ENCODE measurements at places on chromosomes 12 and 14.
A peak's percentile ranks its signal among the peaks of the same experiment; 100 is the strongest.

GRCh38 chr12:58847901-58848600 lies 72.3 kb downstream of the LRIG3 start:
- no peak for DNase-seq

DNA sequence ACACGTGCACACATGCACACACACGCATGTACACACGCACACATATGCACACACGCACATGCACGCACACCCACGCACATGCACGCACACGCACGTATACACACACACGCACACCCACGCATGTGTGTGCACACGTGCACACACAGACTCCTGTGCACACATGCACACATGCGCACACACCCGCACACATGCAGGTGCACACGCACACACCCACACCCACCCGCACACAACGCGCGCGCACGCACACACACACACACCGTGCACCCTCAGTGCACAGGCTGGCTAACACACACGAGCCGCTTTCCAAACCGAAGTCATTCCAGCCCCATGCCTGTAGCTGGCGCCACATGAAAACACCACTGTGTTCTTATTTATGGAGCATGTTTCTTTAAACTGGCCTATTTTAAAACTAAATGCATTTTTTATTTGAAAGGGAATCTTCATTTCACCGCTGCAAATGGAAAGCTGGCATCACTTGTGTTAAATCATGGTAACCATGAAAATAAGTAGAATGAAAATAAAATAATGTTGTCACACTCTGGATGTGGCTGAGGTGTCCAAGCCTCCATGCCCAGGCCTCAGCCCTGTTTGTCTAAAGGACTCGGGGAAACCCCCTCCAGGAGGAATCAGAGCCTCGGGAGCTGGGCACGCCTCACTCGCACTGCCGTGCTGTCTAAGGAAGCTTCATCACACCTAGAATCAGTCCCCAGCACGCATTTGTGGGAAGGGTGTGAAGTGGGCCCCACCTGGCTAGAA lies 45.1 kb downstream of the GALNT9 start:
- DNase-seq, result no peak

DNA sequence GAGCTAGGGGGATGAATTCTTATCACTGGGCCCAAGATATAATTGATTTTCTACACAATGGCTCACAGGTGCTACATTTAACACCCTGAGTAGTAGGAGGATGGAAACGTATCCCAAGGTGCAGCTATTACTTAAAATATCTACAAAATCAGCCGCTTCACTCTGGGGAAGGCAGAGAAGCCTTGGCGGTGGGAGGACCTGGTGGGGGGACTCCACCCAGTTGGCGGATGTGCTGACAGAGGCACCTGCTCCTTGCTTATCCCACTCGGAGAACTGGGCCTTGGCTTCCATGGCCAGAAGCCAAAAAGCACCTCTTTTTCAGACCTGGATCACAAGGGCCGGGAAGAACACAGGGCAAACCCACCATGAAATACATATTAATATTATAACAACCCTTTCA lies 106.3 kb downstream of the OTX2 start:
- DNase-seq, result no peak

DNA sequence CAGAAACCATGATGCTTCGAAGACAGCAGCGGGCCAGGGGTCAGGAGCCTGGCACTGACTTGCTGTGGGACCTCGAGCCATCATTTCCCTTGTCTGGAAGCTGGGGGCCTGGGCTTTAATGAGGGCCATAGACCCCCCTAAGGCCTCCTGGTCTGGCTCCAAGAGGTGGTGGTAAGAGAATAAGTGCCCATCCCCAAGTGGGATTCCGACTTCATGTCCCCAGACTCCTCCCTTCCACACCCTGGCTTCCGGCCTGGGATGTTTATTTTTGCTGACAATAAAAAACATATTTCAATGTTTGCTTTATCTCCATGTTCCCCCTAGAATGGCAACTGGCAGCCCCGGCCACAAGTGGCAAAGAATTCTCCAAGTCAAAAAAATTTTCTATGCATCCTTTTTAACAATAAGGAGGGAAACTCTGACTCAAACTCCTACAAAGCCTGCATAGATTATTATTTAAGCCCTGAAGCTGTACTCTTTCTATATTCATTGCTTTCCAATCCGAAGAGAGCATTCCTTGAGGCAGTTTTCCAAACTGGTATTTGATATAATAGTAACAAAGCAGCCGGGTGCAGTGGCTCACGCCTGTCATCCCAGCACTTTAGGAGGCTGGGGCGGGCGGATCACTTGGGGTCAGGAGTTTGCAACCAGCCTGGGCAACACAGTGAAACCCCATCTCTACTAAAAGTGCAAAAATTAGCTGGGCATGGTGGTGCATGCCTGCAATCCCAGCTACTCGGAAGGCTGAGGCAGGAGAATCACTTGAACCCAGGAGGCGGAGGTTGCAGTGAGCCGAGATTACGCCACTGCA lies 84.0 kb downstream of the ITPK1 start:
- no peak for DNase-seq

- DNase-seq, result no peak
Observed at GRCh38 chr12:85296362-85296761, 16.3 kb downstream of the ALX1 start.

- DNase-seq, result no peak
Observed at GRCh38 chr14:27409944-27410343, 812.1 kb upstream of the NOVA1 start.

DNA sequence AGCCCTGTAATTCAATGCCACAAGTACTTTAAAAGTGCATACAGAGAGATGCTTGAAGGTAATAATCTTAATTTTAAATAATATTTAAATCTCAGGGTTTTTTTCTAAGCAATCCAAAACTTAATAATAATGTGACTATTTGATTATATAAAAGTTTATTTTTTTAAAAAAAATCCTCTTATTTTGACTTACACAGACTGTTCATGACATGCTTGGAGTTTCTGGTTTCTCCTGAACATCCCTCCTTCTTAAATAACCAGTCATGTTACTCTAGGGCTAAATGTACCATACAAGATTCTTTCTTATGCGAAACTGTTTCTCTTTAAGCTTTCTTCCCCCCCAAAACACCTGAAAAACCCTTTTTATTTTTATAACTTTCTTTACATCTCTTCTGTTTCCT lies 58.2 kb upstream of the SLC2A13 start:
- no peak for DNase-seq

GRCh38 chr14:39469094-39469710 lies 37.0 kb upstream of the FBXO33 start:
- peak; percentile 15 for DNase-seq

DNA sequence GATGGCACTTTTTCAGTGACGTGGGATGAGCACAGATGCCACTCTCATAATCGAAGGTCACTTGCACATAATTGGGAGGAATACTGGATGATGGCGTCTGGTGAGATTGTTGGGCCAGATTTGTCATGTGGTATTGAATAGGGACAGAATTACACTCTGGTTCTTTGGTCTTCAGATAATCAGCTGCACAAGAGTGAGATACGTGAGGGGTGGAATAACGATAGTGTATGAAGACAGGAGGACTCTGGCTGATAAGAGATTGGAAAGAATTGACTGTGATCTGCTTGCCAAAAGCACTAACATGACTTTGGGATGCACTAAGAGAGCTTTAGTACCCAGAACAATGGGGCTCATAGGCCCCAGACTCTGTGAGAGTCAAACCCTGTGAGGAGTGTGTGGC lies 7.0 kb upstream of the RABGGTA start:
- DNase-seq, result no peak

- DNase-seq, result no peak
Observed at GRCh38 chr12:45727980-45728629, 1.4 kb upstream of the ARID2 start.

GRCh38 chr12:31582155-31582554 lies 8.8 kb downstream of the DENND5B start:
- no peak for DNase-seq

DNA sequence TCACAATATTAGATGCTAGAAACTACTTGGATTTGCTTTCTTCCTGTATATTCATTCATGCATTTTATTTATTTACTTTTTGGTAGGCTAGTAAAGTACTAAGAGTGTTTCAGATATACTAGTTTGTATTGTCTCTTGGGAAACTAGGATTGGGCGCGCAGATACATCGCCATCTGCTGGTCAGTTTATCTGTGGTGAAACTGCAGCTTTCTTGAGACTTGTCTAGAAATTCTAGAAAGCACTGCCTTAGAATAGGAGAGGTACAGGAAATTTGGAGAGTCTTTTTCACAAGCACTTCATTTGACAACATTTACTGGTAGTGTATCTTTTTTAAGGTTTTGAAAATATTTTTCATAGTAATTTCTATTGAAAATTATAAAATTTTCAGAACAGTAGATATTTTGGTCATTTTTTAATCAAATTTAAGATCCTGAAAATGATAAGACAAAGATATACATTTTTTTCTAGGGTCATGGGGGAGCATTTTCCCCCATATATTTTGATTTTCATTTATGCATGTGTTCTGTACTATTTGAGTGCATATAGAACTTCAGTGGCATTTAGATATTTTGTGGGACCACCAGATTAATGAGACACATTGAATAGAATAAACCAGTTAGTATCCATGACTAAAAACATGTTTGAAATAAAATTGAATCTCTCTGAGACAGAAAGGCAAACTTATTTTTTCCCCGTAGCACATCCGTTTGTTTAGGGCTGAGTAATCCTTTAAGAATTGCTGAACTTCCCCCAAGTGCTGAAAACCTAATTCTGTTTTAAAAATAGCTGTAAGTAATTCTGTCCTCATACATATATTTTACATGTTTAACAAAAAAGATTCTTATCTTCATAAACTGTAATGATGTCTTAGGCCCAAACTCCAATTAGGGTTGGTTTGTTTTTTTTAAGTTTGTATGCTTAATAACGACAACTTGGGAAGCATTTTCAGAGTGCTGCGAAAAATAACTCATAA lies 44.5 kb downstream of the SLC38A6 start:
- peak; percentile 72 for DNase-seq

DNA sequence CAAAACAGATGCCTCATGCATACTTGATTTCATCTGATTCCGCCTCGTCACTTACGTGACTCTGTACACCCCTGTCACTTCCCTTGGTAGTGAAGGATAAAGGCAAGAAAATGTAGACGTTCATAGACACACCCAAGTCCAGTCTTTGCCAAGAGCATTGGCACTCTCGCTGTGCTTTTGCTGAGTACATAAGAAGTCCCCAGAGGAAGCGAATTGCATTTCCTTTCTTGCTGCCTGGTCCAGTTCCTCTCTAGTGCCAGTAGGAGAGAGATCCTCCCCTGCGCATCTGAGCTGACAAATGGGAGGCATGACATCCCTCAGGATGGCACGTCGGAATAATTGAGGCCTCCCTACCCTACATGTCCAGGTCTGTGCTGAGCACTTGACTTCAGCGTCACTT lies 21.3 kb upstream of the RIN3 start:
- no peak for DNase-seq

DNA sequence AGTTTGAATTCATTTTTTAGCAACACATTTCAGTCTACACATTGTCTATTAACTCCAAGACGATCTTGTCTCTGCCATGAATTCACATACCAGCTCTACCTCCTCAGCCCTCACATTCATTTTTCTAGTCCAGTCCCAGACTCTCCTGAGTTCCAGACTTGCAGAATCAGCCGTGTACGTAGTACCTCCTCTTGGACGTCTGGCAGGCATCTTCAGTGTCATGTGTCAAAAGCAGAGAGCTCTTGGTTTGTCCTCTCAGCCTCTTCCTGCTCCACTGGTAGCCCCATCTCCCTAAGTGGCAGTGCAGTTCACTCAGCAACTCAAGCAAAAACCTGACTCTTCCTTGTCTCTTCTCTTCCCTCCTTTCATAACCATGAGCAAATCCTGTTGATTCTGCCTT lies 14.5 kb upstream of the TCTN2 start:
- no peak for DNase-seq

- no peak for DNase-seq
Observed at GRCh38 chr12:70002912-70003255, 177.9 kb downstream of the MYRFL start.

DNA sequence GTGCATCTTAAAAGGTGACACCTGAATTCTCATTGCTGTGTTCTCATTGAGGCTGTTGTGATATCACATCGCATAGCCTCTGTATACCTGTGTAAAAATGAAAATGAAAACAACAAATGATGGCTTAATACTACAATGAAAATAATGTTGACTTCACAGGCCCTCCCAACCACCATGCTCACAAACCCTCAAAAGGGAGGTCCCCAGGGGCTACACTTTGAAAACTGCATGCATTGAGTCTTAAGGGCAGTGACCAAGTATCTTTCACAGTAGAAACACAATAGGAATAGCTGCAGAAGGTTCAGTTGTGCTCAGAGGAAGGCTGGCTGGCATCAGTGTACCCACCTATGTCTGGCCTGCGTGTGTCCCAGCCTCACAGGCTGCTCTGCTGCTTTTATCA lies 27.6 kb upstream of the KCNK13 start:
- no peak for DNase-seq

DNA sequence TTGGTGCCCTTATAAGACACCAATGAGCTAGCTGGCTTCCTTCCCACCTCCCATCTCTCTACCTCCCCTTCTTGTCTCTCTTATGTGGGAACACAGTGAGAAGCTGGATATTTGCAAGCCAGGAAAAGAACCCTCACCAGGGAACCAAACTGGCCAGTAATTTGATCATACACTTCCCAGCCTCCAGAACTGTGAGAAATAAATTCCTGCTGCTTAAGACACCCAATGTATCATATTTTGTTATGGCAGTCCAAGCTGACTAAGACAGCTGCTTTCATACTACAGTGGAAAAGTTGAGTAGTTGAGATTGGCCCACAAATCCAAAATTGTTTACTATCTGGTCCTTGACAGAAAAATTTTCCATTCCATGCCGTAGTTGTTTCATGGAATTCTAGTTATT lies 269.0 kb downstream of the KCNH5 start:
- DNase-seq, result no peak

DNA sequence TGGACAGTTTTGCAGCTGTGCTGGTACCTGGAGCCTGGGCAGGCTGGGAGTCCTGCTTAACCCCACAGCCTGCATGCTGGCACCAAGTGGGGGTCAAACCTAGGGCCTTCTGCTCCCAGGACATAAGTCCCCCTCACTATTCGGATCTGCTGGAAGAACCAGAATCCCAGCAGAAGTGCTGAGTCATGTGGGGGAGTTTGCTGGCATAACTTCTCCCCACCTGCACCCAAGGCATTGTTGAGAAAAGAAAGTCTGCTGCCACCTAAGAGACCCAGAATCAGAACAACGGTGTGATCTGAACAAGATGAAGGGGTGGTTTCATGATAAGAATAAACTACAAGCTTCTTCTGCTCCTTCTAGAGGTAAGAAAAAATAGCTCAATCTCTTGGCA lies 102.7 kb downstream of the RBM19 start:
- no peak for DNase-seq

- peak; percentile 36 for DNase-seq
Observed at GRCh38 chr12:14185427-14186192, 179.9 kb upstream of the ATF7IP start.

GRCh38 chr12:26274441-26275312 lies 79.3 kb downstream of the SSPN start:
- DNase-seq, result no peak

- DNase-seq, result no peak
Observed at GRCh38 chr14:53896726-53897125, 59.9 kb downstream of the BMP4 start.

- DNase-seq, result no peak
Observed at GRCh38 chr14:102548616-102549240, 39.2 kb upstream of the ANKRD9 start.

GRCh38 chr12:130070126-130070611 lies 92.1 kb upstream of the FZD10 start:
- DNase-seq, result no peak

All from activated CD4-positive, alpha-beta T cell treated with anti-CD3 and anti-CD28 coated beads, Interleukin-2, amount 10 ng/mL, durations not matched to agents 7 days and 5 days (primary cell).